Urinary bladder (tissue), 4 donors: ENCODE measurements at places on chromosomes 5 and 9.

DNA sequence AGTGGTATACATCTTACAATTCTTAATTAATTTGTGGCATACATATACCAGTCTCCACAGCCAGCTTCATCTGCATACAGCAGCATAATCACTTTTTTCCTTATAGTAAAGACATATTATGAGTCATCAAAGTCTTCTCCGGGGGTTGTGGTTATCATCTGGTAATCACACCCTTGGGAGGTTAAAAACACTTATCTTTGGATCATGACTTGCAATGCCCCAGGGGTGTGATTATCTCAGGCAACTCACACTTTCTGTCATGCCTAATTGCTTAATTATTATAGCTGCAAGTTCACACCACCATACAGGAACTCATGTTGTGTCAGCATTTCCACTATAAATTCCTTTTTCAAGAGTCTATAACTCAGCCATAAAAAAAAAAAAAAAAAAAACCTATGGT is 218.4 kb downstream of the ANXA1 start:
- DNase-seq, result no peak

GRCh38 chr5:5481206-5481605 is 58.7 kb downstream of the ICE1 start:
- DNase-seq, result no peak

DNA sequence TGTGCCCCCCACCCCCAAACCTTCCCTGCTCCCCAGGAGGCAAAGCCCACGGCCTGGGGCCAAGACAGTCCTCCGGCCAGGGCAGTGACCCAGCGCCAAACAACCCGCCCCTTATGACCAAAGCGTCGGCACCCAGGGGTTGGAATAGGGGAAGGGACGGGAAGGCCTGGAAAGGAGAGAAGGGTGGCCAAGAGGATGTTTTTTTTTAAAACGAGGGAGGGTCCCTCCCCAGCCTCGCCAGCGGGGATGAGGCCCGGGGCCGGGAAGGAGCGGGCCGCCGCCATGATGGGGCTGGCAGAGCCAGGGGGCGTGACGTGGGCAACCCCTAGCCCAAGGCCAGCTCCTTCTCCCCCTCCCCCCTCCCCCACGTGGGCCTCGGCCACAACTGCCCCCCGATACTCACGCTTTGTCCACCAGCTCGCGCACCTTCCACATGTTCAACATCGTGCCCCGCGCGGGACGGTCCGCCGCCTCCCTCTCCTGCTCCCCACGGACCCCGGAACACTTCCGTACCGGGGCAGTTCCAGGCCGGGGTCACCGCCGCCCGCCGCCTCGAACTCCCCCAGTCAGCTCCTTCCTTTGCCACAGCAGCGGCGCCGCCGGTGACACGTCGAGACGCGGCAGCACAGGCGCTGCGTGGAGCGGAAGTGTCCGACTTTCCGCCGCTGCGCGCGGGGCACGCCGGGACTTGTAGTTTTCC is at the start of gene CLINT1:
CLINT1 (minus strand) TSS at position 619 of the 700 bp plus-strand sequence; CDS start at position 444, 175 bp downstream.
- DNase-seq, result peak; percentile 74

GRCh38 chr9:106868565-106868964 is 5.6 kb downstream of the ZNF462 start:
- DNase-seq, result no peak

GRCh38 chr5:45578270-45578669 is 117.9 kb downstream of the HCN1 start:
- DNase-seq, result no peak

DNA sequence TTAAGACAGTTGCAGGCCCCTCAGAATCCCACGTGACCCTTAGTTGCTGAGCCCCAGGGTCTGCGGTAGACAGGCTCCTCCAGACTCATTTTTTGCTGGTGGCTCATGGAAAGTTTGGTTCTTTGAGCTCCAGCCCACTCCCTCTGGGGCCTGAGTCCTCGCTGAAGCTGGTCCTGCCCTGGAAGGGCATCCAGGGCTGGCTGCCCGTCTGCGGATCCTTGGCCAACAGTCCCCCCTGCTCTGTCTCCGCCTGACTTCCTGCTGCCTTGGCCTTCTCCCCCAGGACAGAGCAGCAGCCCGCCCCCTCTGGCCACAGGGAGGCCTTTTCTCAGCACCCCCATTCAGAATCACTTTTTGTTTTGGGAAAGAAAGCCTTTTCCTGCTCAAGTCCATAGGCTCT is 24.4 kb downstream of the SLC6A7 start:
- no peak for DNase-seq

- DNase-seq, result no peak
Observed at GRCh38 chr5:89470658-89471057, 587.7 kb upstream of the MEF2C start.

GRCh38 chr9:126802318-126803059 is 2.4 kb upstream of the ZBTB43 start:
- no peak for DNase-seq
